ENCODE measurements at places on chromosomes 5 and 9.

GRCh38 chr9:115250621-115251032 is 132.7 kb upstream of the TNC start:
- DNase-seq: no peak

DNA sequence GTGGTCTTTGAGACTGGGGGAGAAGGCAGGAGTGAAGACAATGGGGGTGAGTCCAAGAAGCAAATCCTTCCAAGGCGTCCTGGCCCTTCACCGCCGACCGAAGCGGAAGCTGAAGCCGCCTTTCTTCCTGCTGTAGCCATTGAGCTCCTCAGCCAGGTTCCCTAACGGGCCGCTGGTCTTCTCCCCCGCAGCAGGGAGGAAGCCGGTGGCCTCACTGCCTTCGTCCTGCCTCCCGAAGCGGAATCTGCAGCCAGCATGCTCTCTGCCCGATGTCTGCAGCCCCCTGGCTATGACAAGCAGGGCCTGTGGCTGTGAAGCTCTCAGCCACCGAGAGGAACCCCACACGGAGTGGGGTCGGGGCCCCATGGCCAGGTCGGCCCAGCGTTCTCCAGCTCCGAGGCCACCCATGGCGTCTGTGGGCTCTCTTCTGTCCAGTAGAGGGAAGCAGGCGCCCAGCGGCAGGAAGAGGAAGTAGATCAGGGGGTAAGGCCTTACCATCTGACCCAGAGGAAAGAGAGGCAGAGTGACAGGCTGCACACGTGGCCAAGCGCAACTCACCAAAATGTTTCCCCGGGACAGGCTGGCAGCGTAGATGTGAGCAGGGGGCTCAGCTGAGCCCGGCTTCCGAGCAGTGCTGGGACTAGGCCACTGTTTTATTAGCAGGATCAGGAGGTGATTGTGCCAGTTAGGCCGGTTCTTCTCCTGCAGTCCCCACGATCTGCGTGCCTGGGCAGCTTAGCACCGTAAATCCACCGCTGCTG is 3.1 kb downstream of the QRFP start:
- DNase-seq: no peak

- no peak for DNase-seq
Measured at GRCh38 chr9:3125602-3126405, 281.9 kb upstream of the PUM3 start.

DNA sequence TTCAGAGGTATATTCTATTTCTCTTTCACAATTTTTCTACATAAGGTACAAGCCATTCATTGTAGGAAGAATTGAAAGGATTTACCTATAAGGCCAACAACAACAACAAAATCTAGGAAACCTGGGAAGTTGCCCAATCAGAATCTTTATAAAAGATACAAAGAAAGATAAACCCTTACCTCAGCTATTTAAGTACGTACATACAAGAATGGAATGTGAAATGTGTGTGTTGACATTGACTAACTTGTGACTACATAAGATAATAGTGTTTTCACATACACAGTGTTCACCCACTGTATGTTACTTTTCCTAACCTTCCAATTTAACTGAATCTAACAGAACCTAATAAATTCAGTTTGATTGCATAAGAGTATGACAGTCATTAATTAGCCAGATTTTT is 154.1 kb downstream of the ADAMTS6 start:
- no peak for DNase-seq

- DNase-seq: no peak
Measured at GRCh38 chr5:90446961-90447360, 27.6 kb downstream of the MBLAC2 start.

DNA sequence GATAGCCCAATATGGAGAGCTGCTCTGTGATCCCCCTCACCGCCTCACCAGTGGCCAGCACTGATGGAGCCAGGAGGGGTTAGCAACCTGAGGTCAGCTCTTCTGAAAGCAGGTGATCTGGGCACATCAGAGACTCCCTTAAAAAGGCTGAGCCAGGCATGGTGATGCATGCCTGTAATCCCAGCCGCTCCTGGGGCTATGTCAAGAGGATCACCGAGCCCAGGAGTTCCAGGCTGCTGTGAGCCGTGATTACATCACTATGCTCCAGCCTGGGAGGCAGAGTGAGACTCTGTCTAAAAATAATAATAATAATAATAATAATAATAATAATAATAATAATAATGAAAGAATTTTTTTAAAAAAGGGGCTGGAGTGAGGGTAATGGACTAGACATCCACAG is 66.6 kb upstream of the HRH2 start:
- no peak for DNase-seq

DNA sequence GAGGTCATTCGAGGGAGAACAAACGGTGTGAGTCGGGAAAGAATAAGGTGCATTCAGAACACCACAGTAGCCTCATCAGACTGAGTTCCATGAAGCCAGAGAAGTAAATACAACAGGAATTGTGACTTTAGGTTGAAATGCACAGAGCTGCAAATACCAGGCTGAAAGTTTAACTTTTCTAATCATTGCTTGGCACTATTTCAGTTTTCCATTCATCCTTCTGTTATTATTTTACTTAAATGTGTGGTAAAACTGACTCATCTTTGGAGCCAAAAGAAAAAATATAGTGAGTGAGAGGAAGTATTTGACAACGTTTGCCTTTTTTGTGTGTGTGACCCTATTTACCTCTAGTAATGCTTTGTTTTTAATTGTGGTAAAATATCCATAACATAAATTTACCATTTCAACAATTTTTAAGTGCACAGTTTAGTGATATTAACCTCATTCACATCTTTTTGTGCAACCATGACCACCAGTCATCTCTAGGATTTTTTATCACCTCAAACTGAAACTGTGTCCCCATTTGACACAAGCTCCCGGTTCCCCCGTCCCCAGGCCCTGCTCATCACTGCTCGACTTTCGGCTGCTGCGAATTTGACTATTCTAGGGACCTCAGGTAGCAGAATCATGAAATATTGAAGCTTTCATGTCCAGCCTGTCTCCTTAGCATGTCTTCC is 166.8 kb downstream of the HSD17B3 start:
- DNase-seq: no peak

DNA sequence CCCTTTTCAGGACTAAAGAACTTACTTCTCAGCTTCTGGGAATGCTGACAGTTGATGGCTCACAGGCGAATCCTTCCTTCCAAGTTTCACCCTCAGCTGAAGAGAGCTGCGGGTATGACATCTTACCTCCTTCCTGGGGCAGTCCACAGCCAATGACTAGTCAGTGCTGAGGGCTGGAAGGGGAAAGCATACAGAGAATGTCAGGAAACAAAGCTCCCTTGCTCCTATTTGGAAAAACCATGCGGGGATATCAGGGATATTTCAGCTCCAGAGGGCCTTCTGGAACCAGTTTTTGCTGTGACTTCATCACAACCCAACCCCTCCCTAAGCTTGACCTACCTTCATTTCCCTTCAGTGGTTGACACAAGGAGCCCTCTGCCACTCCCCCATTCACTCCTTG is 15.7 kb downstream of the FTMT start:
- no peak for DNase-seq

DNA sequence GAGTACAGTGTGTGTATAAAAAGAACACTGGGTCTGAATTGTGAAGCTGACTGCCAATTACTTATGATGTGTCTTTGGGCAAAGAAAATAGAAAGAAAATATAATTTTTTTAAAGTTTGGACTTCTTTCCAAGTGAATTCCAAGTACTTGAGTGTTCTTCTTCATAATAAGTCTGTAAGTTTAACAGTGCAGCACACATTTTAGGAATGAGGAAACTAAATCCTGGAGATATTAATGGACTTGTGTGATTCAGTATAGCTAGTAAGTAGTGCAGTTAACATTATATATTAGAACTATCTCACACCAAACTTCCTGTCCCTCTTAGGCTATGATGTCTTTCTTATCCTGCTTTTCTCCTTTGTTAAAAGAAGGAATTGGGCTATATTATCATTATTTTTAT is 1953.8 kb downstream of the MAT2B start:
- DNase-seq: no peak

DNA sequence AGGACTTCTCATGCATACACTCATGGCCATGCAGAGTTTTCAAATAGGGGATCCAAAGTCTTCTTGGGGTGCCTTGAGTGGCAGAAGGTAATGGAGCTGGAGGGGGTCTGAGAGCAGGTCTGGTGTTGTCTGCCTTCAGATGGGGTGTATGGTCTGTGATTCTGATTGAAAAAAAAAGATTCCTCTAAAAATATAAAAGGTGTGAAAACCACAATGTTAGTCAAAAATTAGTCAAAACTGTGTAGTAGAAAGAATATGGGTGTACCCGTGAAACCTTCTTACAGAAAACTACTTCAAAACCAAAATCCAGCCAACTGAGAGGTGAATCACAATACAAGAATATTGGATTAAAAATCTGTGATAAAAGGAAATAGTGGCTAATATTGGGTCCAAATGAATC is 20.1 kb downstream of the DOCK2 start:
- DNase-seq: no peak

DNA sequence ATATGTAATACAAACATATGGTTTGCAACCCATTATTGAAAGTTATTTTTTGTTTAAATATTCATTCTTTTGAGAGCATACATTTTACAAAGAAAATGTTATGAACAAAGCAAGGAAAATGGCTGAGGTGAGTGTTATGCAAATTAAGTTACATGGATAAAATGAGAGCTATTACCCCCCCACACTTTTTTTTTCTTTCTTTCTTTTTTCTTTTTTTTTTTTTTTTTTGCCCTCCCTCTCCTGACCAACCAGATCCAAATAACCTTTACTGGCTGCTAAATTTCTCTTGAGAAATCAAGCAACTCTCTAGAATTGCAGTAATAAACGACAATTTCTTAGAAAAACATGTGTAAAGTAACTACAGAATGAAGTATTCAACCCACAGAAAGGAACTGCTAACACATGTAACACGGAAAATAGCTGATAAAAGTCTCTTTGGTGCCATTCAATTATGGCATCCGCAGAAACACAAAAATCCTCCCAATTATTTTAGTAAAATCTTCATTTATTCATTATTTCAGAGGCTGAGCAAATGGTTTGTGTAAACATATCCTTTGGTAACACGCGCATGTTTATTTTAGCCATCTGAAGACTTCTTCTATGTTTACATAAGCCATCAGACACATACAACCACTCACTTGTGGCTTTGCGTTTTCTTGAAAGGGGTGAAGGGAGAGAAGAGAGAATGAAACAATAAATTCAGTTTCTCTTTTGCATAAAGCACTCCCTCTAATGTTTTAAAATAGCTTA is 216.1 kb downstream of the NFIB start:
- DNase-seq: no peak

DNA sequence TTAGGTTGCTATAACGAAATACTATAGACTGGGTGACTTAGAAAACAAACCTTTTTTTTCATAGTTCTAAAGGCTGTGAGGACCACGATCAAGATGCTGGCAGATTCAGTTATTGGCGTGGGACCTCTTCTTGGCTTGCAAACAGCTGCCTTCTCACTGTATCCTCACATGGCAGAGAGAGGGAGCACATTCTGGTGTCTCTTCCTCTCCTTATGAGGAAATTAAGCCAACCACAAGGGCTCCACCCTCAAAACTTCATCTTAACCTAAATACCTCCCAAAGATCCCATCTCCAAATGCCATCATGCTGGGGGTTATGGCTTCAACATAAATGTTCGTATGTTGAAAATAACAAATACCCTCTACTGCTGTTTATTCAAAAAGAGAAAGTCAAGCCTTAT is 197.1 kb downstream of the CEMIP2 start:
- DNase-seq: no peak

DNA sequence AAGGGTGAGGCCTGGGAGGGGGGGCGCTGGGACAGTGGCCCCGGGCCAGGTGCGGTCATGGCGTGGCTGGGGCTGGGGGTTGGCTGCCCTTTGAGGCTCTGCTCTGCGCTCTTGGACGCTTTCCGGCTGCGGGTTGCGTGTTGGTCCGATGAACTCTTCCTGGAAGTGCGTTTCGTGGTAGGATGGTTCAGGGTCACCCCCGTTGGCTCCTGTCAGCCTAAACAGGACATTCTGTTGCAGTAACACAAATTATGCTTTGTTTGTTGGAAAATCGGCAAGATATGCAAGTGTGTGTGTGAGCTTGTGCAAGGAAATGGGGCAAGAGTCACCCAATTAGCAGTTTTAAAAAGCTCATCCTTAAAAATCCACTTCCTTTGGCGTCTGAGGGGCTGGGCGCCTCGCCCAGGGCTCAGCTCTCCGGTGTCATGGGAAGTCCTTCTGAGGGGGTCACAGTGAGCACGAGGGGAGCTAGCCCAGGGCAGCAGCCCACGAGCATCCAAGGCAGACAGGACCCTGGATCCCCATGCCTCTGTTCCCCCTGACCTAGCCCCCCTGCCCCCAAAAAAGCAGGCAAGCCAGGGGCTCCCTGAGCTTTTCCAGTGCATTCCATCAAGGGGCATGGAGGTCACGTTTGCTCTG is 22.2 kb upstream of the RNU6ATAC start:
- no peak for DNase-seq

DNA sequence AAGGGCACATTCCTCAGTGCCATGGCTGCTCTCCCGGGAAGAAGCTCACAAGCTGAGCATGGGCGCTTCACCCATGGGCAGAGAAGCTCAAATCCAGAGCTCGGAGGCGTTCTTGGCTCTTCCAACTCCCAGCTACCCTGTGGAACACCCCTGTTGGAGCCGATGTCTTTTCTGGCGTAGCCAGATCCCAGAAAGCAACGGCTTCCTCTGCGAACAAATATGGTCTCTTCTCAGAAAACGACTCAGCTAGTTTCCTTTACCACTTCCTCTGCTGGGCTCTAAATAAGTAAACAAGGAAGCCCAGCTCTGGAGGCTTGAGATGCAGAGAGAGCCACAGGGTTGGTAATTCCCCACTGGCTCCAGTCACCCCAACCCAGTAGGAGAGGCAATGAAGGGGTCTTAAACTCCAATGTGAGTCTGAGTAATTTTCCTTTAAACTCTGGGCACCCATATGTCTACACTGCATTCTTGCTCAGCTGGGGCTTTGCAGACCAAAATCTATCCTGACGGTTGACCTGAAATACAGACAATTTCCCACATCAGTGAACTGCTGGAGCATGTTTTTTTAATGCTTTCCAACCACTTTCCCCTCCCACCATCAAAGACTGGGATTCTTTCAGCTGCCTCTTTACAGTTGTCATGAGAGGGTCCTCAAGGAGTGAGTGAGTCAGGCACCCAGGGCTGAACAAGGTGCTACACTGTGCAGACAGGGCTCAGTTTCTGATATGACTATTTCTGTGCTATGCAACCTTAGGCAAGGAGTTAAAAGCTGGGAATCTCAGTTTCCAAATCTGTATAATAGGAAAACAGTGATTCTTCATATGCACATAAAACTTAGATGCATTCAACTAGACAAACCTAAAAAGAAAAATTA is at the start of gene LCP2:
LCP2 (minus strand) TSS at position 189 of the 874 bp plus-strand sequence; CDS start at position 23, 166 bp downstream.
- DNase-seq: no peak

GRCh38 chr5:135269199-135269598 is 129.8 kb downstream of the MACROH2A1 start:
- no peak for DNase-seq

Measured in stimulated activated CD8-positive, alpha-beta memory T cell treated with anti-CD3 and anti-CD28 coated beads, Interleukin-7, amount 100 ng/mL, for 1 hour (primary cell).